ENCODE measurements at places on chromosomes 1 and 21. TPM values are rescaled to one million over a fixed set of nuclear protein-coding genes. Genes with fewer than 3 reads are reported as not detected.

The C1orf122 gene
- 118 TPM for total RNA-seq

The DYNLT5 gene
- not detected for total RNA-seq

The CATSPERE gene
- 0.21 TPM for total RNA-seq

The GFI1 gene
- 1.3 TPM for total RNA-seq

The IGSF3 gene
- total RNA-seq, result 34.8 TPM

The INKA2 gene
- total RNA-seq, result 3.0 TPM

The MIS18A gene
- total RNA-seq, result 15.6 TPM

The FNDC5 gene
- total RNA-seq, result 0.08 TPM

The MAEL gene
- not detected for total RNA-seq

The ETV3L gene
- not detected for total RNA-seq

Measured in kidney epithelial cell (primary cell).